ENCODE measurements at places on chromosomes 7 and 10.

DNA sequence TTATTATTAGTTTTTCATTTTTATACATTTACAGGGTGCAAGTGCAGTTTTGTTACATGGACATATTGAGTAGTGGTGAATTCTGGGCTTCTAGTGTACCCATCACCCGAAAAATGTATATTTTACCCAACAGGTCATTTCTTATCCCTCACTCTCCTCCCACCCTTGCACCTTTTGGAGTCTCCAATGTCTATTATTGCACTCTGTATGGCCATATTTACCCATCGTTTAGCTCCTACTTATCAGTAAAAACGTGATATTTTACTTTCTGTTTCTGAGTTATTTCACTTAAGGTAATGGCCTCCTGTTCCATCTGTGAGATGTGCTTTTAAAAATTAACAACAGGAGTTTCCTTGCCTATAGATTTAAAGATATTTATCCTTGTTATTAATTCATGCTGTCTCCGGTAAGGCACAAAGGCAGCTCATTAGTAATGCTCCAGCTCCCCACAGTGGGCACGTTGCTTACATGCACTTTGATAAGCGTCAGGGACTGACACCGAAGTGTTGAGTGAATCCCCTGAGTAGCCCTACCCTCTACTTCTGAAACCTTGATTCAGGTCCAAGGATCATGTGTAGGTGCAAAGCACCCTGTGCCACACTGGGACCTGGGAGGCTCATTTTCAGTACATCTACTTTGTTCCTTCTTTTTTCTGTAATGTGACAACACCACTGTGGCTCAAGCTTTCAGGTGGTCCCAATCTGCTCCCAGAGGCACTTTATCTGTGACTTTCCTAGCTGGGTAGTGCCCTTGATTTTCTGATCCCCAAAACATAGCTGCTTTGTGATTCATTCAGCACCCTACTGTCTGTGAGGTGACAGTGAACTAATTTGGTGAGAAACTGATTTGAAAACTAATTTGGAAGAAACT, 27.3 kb downstream of the HYAL4 start:
- DNase-seq = peak; percentile 16

GRCh38 chr7:142329062-142329790, 71.4 kb upstream of the PRSS58 start:
- DNase-seq = no peak

- no peak for DNase-seq
These were observed 17.2 kb downstream of the CEP41 start for GRCh38 chr7:130423501-130424037.

DNA sequence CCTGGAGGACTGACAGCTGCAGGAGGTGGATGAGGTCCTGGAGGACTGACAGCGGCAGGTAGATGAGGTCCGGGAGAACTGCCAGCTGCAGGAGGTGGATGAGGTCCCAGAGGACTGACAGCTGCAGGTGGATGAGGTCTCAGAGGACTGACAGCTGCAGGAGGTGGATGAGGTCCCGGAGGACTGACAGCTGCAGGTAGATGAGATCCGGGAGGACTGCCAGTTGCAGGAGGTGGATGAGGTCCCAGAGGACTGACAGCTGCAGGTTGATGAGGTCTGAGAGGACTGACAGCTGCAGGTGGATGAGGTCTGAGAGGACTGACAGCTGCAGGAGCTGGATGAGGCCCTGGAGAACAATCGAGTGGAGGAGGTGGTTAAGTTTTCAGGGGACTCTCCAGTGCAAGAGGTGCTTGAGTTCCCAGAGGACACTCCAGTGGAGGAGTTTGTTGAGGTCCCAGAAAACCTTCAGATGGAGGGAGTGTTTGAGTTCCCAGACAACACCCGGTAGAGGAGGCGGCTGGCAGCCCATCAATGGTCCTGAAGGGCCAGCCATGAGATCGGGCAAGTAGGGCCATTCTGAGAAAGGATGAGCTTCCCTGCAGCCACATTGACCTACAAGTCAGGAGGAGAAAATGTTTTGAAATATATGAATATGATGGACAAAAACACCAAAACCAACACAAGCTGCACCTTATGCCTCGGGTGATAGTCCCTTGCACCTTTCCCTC, 4.7 kb upstream of the EIF5AL1 start:
- DNase-seq = no peak

GRCh38 chr10:118504467-118505205, 90.8 kb downstream of the PRLHR start:
- DNase-seq = no peak

DNA sequence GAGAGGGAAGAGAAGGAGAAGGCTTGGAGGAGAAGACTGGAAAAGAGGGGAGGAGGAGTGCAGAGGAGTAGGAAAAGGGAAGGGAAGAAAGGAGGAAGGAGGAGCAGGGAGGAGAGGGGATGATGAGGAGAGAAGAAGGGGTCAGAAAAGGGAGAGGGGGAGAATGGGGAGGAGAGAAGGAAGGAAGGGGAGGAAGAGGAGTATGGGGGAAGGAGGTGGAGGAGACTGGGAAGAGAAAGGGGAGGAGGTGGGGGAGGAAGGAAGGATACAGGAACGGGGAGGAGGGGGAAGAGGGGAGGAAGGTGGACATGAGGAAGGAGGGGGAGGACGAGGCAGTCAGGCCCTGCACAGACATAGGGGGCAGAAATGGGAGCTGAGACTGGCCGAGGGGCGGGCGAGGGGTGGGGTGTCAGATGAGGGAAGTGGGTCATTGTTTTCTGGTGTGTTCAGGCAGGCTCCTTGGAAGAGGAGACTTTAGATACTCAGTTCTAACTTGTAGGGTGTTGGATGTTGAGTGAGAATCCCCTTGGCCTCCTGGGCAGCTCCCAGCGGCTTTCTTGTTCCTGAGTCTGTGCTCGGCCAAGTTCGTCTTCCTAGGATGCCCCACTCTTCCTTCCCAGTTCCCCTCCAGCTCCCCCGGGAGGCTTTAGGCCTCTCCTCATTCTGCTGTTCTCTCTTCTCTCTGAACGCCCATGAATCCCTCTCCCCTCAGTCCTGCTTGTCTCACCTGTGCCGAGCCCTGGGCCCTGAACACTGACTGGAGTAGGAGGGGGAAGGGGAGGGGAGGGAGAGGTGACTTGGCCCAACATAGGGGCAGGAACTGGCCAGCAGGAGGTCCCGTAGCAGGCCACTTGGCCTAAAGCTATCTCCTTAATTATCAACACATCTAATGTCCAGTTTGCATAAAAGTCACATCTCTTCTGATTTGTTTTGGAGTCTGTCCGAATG, 12.8 kb upstream of the CRHR2 start:
- DNase-seq = no peak

GRCh38 chr7:12685550-12685949, 1.9 kb upstream of the ARL4A start:
- no peak for DNase-seq

Measured in midbrain (tissue), 1 donor.